ENCODE measurements at places on chromosomes 3 and 15.

DNA sequence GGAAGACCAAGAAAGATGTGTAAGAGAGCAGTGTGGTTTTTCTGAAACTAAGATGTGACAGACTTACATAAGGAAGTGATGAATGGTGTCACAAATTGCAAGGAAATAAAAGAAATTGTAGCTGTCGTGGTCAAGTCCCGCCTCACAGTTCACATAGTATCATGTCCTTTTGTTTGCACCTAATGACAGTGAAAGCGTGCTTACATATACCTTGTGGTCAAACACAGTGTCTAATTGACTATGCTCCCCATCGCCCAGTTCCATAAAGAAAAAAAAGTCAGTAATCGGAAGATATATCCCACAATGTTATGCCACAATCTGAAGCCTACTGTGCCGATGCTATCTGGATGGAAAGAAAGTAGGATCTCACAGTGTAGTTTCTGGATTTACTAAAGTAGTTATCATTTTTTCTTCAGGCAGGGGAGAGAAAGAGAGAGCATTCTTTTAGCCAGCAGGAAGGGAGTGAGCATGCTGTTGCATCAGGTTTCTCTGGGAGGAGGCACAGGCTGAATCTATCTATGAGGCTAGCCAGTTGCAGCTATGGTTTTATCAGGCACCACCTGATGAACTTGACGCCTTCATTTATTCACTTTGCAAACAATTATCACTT, 9.8 kb upstream of the PLSCR1 start:
- DNase-seq, result no peak

GRCh38 chr3:138877226-138877625, 42.5 kb upstream of the PIK3CB start:
- DNase-seq, result no peak

DNA sequence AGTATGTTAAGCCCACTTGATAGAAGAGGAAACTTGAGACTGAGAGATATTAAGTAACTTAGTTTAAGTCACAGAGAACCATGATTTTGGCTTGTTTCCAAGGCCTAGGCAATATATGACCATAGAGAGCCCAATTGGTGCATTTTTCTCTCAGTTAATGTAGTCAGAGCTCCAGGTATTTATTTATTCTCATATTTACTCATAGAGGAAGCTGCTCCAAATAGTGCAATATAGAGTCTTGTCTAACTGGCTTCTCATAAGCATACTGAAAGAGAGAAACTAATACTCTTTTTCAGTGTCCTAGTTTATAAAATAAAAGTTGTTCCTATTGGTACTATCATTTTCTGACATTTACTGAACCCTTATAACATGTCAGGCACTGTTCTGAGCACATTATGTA, 15.2 kb downstream of the TRNT1 start:
- DNase-seq, result no peak

DNA sequence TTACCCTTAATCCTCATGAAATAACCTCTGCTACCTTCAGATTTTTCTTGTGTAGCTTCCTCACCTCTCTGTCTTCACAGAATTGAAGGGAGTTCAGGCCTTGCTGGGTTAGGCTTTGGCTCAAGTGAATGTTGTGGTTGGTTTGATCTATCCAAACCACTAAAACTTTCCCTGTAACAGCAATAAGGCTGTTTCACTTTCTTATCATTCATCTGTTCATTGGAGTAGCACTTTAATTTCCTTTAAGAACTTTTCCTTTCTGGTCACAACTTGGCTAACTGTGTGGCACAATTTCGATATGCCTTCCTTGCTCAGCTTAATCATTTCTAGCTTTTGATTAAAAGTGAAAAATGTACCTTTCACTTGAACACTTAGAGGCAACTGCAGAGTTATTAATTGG, 129.8 kb downstream of the NR1I2 start:
- DNase-seq, result no peak

- no peak for DNase-seq
Observed at GRCh38 chr3:2517500-2518172, 419.0 kb downstream of the CNTN4 start.

DNA sequence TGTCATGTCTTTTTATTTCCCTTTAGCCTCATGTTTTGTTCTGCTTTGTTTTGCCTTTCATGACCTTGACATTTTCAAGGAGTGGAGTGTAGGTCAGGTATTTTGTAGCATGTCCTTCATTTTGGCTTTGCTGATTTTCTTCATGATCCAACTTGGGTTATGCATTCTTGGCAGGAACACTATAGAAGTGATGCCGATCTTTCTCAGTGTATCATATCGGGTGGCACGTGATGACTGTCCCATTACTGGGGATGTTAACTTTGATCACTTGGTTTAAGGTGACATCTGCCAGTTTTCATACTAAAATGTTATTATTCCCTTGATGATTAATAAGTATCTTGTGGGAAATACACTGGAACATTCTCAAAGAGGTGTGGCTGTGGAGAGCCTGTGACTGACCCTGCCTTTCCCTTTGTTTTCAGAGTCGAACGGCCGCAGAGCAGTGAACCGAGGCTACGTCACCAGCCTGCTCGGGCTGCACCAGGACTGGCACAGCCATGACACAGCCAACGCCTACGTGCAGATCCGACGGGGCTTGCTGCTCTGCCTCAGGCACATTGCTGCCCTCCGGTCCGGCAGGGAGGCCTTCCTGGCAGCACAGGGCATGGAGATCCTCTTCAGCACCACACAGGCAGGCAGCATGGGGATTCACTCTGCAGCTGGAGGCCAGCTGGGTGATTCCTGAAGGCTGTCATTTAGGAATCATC, 167.7 kb downstream of the AGBL1 start:
- DNase-seq, result no peak

DNA sequence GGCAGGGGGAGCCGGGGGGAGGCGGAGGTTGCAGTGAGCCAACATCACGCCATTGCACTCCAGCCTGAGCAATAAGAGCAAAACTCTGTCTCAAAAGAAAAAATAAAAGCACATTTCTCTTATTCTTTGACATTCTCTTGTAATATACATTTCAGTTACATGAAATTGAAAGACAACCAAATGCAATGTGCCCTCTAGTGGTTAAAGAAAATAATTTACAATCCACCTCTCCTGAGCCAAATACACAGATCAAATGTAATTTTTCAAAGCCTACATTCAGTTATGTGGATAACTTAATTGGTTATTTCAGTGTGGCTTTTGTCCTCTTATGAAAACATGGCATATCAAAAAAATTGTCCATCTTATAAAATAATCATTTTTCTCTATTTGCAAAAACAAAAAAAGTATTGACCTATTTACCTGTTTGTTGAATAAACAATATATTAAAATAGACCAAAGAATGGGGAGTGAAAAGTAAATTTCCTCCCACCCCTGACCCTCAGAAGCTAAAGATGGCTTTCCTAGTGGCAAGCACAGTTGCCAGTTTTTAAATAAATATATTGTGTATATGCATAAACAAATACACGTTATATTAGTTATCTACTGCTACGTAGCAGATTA, 14.2 kb upstream of the U2SURP start:
- no peak for DNase-seq

- no peak for DNase-seq
Observed at GRCh38 chr3:125332504-125332903, 42.6 kb downstream of the ZNF148 start.

GRCh38 chr15:91140601-91141000, 40.5 kb downstream of the SV2B start:
- no peak for DNase-seq

GRCh38 chr3:119015942-119016341, 18.7 kb downstream of the IGSF11 start:
- no peak for DNase-seq

DNA sequence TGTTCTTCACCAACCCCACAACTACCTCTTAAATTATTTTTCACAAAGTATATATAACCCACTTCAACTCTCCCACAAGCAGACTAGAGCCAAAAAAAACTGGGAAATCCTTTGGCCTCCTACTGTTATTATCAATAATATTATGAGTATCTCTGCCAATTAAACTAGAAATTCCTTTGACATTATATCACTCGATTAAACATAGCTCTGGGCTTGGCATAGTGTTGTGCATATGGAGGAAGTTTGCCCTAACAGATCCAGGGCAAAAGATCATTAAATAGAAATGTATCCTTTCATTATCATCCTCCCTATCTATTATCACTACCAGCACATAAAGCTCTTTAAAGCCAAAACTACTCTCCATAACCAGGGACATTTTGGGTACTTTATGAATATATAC, 74.9 kb downstream of the OSBPL10 start:
- no peak for DNase-seq

- no peak for DNase-seq
Observed at GRCh38 chr3:51891242-51892039, 11.7 kb downstream of the IQCF1 start.

GRCh38 chr3:127395663-127396355, 108.0 kb upstream of the PRR20G start:
- DNase-seq, result no peak

- DNase-seq, result no peak
Observed at GRCh38 chr3:11552289-11553264, 91.1 kb downstream of the VGLL4 start.

- no peak for DNase-seq
Observed at GRCh38 chr3:184911570-184911969, 99.6 kb downstream of the VPS8 start.

DNA sequence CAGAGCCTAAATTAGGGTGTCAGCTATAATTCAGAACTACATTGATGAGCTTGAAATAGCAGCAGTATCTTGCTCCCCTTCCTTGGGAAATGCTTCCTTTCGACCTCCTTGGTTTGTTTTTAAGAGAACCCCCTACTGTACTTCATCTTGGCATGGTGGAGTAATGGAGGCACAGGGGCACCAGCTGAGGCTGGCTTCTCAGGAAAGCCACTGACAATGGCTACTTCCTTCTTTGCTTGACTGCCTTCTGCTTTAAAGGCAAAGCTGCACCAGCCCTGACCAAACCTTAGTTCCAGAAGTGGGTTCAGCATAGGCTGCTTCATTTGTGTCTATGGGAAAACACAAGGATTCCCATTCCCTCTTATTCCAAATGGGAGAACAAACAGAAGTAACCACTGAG, 1.5 kb upstream of the FBXL22 start:
- no peak for DNase-seq
